CD4-positive, alpha-beta memory T cell (primary cell): ENCODE measurements at places on chromosomes 2 and 18. TPM values are rescaled to one million over a fixed set of nuclear protein-coding genes. Genes with fewer than 3 reads are reported as not detected.

Gene COL4A3
- total RNA-seq = 0.03 TPM

Gene SANBR
- 5.4 TPM for total RNA-seq

Gene PLB1
- 0.38 TPM for total RNA-seq

DNA sequence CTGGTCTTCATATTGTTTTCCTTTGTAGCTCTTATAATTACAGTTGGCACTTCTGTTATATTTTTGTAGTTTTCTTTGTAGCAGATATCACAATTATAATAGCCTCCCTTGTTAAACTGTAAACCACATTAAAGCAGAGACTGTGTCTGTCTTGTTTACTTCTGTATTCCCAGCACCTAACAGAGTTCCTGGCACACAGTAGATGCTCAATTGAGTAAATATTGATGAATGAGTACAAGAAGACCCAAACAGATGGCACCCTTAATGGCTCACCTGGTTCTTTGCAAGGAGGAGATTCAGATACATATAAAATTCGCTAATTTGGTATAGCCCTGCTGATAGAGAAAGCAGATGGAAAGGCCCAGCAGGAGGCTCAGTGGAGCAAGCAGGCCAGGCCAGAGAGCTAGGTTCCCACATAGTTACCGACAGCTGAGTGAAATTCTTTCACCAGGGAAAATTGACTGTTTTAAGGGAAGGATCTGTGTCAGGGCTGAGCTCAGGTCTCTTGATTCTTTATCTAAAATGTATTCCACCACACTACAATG lies 120.1 kb downstream of the NUP35 start:
- H3K4me1 ChIP-seq = no peaks in the 10 kb centered on the region
- no peak overlapping the region for H3K4me3 ChIP-seq
- DNase-seq = no peak
- H3K27me3 ChIP-seq = no peaks in the 10 kb centered on the region
- no peaks in the 10 kb centered on the region for H3K36me3 ChIP-seq
- no peak overlapping the region for H3K27ac ChIP-seq

GRCh38 chr2:215627771-215628170 lies 191.9 kb upstream of the FN1 start:
- H3K27me3 ChIP-seq = no peaks in the 10 kb centered on the region
- no peaks in the 10 kb centered on the region for H3K36me3 ChIP-seq
- H3K27ac ChIP-seq = no peak overlapping the region
- no peak overlapping the region for H3K4me3 ChIP-seq
- H3K4me1 ChIP-seq = no peaks in the 10 kb centered on the region

GRCh38 chr2:66390811-66391210 lies 44.1 kb upstream of the MEIS1 start:
- no peaks in the 10 kb centered on the region for H3K4me1 ChIP-seq
- H3K36me3 ChIP-seq = no peaks in the 10 kb centered on the region
- no peaks in the 10 kb centered on the region for H3K27me3 ChIP-seq
- H3K4me3 ChIP-seq = no peak overlapping the region
- H3K27ac ChIP-seq = no peak overlapping the region

- no peaks in the 10 kb centered on the region for H3K27me3 ChIP-seq
- no peaks in the 10 kb centered on the region for H3K36me3 ChIP-seq
- peak overlapping the region; percentile 74 for H3K27ac ChIP-seq
- peaks cover 87% of the 10 kb centered on the region for H3K4me1 ChIP-seq
- H3K4me3 ChIP-seq = no peak overlapping the region
Observed at GRCh38 chr2:181143790-181144300, 163.4 kb downstream of the UBE2E3 start.

GRCh38 chr2:39538718-39539117 lies 101.6 kb upstream of the MAP4K3 start:
- no peaks in the 10 kb centered on the region for H3K4me1 ChIP-seq
- H3K27me3 ChIP-seq = no peaks in the 10 kb centered on the region
- no peak overlapping the region for H3K27ac ChIP-seq
- DNase-seq = no peak

DNA sequence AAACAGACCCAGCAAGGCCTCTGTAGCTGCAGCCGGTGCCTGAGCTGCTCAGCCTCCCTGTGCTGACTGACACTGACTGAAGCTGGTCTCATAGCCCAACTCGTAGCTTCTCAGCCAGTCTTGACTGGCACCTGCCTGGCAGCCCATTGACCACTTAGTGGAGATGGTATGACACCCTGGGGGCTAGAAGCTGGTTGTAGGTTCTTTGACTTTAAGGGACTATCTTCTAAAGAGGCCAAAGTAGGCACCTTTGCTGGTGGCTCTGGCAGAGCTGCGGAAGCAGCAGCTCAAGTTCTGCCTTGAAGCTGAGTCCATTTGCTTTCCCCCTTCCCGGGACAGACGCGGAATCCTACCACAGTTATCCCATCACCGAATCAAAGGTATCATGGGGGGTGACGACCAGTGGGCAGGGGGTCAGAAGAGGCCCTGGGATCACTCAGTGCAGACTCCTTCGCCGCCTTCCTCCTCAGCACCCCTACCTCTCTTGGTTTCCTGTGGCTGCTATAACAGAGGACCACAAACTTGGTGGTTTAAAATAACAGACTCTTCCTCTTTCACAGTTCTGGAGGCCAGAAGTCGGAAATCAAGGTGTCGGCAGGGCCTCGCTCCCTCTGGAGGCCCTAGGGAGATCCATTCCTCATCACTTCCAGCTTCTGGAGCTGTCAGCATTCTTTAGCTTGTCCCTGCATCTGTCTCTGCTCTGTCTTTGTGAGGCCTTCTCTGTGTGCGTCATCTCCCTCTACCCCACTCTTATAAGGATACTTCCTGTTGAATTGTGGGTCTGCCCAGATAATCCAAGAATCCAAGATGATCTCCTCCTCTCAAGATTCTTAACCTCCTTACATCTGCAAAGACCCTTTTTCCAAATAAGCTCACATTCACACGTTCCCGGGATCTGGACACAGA lies 13.7 kb upstream of the FOSL2 start:
- DNase-seq = no peak
- no peaks in the 10 kb centered on the region for H3K36me3 ChIP-seq
- H3K27ac ChIP-seq = no peak overlapping the region
- H3K4me3 ChIP-seq = no peak overlapping the region
- no peaks in the 10 kb centered on the region for H3K27me3 ChIP-seq
- H3K4me1 ChIP-seq = peaks cover 28% of the 10 kb centered on the region

DNA sequence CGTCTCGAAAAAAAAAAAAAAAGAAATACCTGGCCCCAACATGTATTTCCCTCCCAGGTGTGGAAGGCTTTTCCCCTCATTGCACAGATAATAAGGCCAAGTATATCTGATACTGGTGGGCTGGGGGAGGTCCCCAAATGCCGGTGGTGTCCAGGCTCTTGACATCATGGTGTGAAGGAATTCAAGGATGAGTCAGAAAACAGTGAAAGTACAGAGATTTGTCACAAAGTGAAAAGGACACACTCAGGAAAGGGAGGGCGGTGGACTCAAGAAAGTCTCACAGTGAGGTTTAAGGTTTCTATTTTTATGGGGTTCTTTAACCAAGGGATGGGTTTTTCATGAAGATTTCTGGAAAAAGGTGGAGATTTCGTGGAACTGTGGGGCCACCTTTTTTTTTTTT lies 37.8 kb upstream of the FZD5 start:
- H3K4me1 ChIP-seq = no peaks in the 10 kb centered on the region
- no peaks in the 10 kb centered on the region for H3K27me3 ChIP-seq
- no peak overlapping the region for H3K4me3 ChIP-seq
- no peaks in the 10 kb centered on the region for H3K36me3 ChIP-seq
- DNase-seq = no peak

- H3K4me3 ChIP-seq = no peak overlapping the region
- no peak overlapping the region for H3K27ac ChIP-seq
- no peaks in the 10 kb centered on the region for H3K27me3 ChIP-seq
- H3K36me3 ChIP-seq = no peaks in the 10 kb centered on the region
- H3K4me1 ChIP-seq = no peaks in the 10 kb centered on the region
Observed at GRCh38 chr2:195520671-195521155, 136.3 kb upstream of the SLC39A10 start.

GRCh38 chr2:46331109-46331766 lies 34.0 kb downstream of the EPAS1 start:
- no peaks in the 10 kb centered on the region for H3K36me3 ChIP-seq
- H3K27me3 ChIP-seq = no peaks in the 10 kb centered on the region
- H3K4me3 ChIP-seq = no peak overlapping the region

DNA sequence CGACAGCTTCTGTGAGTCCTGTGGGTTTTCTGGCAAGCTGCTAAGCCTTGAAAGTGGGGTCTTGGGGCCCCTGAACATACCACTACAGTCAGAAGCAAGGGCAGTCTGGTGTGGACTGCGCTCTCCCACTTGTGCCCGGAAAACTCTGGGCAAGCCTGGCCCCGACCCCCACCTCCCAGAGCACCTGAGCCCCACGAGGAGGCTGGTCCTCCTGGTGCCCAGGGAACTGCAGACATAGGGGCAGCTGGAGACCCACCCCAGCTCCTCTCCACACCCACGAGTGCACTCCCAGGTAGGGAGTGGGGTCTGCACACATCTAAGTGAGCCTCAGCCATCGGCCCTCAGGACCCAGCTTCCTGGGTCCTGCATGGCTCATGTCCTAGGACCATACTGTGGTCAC lies 16.2 kb upstream of the GPC1 start:
- H3K27ac ChIP-seq = no peak overlapping the region
- DNase-seq = no peak
- H3K4me3 ChIP-seq = no peak overlapping the region
- H3K36me3 ChIP-seq = no peaks in the 10 kb centered on the region
- H3K27me3 ChIP-seq = no peaks in the 10 kb centered on the region
- H3K4me1 ChIP-seq = no peaks in the 10 kb centered on the region

DNA sequence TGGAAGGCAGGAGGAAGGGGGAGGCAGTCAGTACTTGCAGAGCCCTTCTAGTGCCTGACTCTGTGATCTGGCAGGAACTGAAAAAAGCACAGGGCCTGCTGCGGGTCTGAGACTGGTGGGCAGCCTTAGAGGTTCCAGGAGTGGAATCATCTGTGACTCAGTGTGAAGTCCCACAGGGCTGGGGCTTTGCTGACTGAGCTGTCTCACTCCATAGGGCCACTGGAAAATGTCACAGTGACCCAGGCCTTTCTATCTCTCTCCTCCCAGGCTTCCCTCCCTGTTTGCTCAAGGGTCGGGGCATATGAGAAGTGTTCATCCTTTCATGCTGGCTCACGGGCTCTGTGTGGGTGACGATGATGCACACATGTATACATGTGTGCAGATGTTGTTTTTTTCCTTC lies 47.1 kb upstream of the ZFP36L2 start:
- no peaks in the 10 kb centered on the region for H3K36me3 ChIP-seq
- no peaks in the 10 kb centered on the region for H3K27me3 ChIP-seq
- H3K27ac ChIP-seq = no peak overlapping the region

DNA sequence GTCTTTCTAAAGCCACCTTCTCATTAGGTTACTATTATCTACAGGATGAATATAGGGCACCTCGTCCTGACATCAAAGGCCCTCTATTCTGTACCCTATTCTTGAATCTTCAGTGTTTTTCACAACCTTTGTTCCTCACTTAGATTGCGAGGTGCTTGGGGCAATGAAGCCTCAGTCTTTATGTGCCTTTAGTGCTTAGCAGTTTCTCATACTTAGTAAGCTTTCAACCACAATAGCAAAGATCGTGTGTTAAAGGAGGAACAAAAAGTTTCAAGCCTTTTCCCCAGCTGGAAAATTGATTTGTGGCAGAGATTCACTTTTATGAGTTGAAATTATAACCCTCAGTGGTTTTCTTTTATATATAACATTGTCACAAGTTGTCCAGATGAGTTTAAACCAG lies 226.9 kb downstream of the MYO3B start:
- no peak overlapping the region for H3K27ac ChIP-seq
- H3K4me1 ChIP-seq = peaks cover 7% of the 10 kb centered on the region
- H3K4me3 ChIP-seq = no peak overlapping the region

- no peaks in the 10 kb centered on the region for H3K4me1 ChIP-seq
- H3K36me3 ChIP-seq = no peaks in the 10 kb centered on the region
- no peak overlapping the region for H3K4me3 ChIP-seq
- H3K27ac ChIP-seq = no peak overlapping the region
- no peaks in the 10 kb centered on the region for H3K27me3 ChIP-seq
- no peak for DNase-seq
Observed at GRCh38 chr2:149741646-149742045, 154.1 kb upstream of the MMADHC start.

GRCh38 chr2:126975671-126976655 lies 77.3 kb downstream of the TEX51 start:
- no peaks in the 10 kb centered on the region for H3K4me1 ChIP-seq
- DNase-seq = no peak
- H3K27me3 ChIP-seq = peaks cover 4% of the 10 kb centered on the region
- no peaks in the 10 kb centered on the region for H3K36me3 ChIP-seq
- no peak overlapping the region for H3K4me3 ChIP-seq

- no peaks in the 10 kb centered on the region for H3K27me3 ChIP-seq
- no peaks in the 10 kb centered on the region for H3K4me1 ChIP-seq
- H3K36me3 ChIP-seq = no peaks in the 10 kb centered on the region
Observed at GRCh38 chr18:54679318-54680149, 88.5 kb downstream of the DYNAP start.

GRCh38 chr2:46363535-46364170 lies 66.4 kb downstream of the EPAS1 start:
- H3K4me1 ChIP-seq = peaks cover 22% of the 10 kb centered on the region
- no peaks in the 10 kb centered on the region for H3K27me3 ChIP-seq
- no peak for DNase-seq
- no peak overlapping the region for H3K4me3 ChIP-seq

DNA sequence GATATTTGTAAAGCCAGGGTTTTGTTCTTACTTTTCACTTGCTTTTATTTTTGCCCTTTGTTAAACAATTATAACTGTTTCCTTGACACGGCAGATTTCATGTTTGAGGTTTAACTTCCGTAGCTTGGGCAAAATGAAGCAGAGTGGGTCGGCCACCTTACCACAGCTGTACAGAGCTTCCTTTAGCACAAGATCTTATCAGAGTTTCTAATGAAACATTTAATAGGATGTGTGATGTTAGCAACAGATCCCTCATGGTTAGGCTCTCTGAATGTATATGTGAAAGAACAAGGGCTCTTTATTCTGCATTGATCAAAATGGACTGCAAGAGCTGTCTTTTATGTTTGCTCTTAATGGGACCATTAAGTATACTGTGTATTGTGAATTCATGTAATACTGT lies 22.3 kb downstream of the RNF125 start:
- H3K27ac ChIP-seq = peak overlapping the region; percentile 21
- no peaks in the 10 kb centered on the region for H3K27me3 ChIP-seq
- peak; percentile 78 for DNase-seq
- H3K4me1 ChIP-seq = peaks cover 75% of the 10 kb centered on the region

DNA sequence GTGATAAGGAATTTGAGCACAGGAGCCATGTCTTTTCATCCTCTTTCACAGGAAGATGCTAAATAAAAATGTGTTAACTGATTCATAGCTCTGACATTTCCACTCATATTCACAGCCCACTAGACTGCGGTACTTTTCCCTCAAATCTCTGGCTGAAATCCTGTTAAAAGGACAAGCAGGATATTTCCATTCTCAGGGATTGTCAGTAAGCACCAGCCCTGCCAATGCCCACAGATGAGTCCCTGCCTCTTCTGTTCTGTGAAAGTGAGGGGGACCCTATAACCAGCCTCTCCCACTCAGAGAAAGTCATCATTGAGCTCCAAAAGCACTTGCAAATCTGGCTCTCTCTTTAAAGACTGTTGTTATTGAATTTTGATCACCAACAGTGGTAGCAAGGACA lies 440.5 kb downstream of the SETBP1 start:
- no peaks in the 10 kb centered on the region for H3K27me3 ChIP-seq
- no peaks in the 10 kb centered on the region for H3K4me1 ChIP-seq
- H3K36me3 ChIP-seq = no peaks in the 10 kb centered on the region
- no peak overlapping the region for H3K27ac ChIP-seq
- no peak for DNase-seq
- H3K4me3 ChIP-seq = no peak overlapping the region
